ENCODE measurements at places on chromosomes 7 and 10.
A peak's percentile ranks its signal among the peaks of the same experiment; 100 is the strongest.

GRCh38 chr7:110400411-110400810 is 690.5 kb upstream of the LRRN3 start:
- no peak for DNase-seq

GRCh38 chr7:94050046-94050445 is 45.9 kb upstream of the BET1 start:
- DNase-seq = no peak

GRCh38 chr10:103852856-103853255 is 2.5 kb downstream of the SH3PXD2A start:
- no peak for DNase-seq

GRCh38 chr7:20030915-20031362 is 186.2 kb downstream of the MACC1 start:
- no peak for DNase-seq

DNA sequence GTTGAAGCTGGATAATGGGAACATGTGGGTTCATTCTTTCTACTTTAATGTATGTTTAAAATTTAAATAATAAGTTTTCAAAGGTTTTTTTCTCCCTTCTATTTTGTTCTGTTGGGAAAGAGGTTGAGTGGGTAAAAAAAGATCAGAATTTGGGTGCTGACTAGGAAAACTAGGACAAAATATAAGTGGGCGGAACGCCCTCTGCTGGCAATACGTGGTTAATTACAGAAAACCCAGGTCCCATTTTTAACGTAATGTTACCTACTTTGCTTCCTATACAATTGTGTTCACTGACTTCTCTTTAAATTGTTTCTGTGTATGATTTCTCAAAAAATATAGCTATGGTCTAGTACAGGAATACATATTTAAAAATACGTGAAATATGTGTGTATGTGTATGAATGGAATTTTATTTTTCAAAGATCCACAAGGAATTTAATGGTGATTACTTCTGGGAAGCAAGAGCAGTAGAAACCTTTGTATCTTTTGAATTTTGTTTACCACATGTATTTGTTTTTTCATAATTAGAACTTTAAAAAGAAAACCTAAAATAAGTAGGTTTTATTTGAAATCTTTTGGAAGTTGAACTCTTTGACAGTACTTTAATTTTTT is 8.7 kb downstream of the ECD start:
- peak; percentile 12 for DNase-seq

GRCh38 chr10:122207596-122207995 is 63.5 kb upstream of the BTBD16 start:
- no peak for DNase-seq

- DNase-seq = no peak
These were observed 17.7 kb downstream of the NPY start for GRCh38 chr7:24301703-24302102.

DNA sequence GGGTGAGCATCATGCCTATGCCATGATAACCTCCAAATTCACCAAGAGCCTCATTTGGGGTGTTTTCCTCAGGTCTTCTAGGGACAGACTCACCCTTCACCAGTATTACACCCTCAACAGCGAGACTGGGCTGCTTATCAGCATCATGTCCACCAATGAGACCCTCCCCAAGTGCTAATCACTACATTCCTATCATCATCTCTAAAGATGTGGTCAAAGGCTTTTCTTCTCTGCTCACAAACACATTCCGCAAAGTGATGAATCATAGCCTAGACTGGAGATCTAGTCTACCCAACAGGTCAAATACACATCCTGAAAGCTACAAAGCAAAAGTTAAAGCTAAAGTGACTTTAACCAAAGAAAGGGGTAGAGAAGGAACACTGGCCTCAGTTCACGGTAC is 75.3 kb upstream of the C7orf33 start:
- DNase-seq = no peak

DNA sequence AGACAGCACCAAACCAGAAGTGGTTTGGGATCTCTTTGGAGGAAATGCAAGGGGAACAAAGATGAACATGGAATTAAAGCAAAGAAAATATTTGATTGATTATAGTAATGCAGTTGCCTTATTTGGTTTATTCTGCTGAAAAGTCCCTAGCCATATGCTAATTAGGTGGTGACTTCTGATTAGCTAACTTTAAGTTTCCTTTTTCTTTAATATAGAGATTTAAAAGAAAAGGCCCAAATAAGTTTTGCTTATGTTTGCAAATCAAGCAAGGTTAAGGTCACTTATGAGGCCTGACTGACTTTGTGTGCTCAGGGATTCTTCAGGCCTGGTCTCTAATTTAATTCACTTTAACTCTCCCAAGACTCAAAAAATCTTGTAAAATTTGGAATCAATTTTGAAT is 6.2 kb upstream of the ANKRD22 start:
- DNase-seq = no peak

DNA sequence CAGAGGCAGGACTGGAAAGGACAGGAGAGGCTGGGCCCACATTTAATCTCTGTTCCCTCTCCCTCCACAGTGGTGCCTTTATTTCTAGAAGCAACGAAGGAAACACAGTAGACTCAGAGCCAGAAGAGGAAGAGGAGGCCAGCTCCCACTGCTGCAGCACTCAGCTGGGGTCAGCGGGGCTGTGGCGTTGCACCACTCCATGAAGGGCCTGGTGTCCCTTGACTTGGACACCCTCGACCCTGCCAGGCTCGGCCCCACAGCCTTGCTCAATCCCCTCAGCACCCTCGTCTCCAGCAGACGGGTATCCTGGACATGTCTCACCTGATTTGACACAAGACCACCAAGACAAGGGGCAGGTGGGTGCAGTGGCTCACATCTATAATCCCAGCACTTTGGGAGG is 38.8 kb downstream of the PRKAG2 start:
- DNase-seq = no peak

All from stimulated activated CD8-positive, alpha-beta memory T cell treated with anti-CD3 and anti-CD28 coated beads, Interleukin-7, amount 100 ng/mL, for 48 hours (primary cell).